Stimulated activated CD8-positive, alpha-beta memory T cell treated with anti-CD3 and anti-CD28 coated beads, Interleukin-2, amount 100 ng/mL, for 1 hour (primary cell): ENCODE measurements at places on chromosomes 3 and 15.

- DNase-seq: no peak
These were observed 12.5 kb downstream of the CHDH start for GRCh38 chr3:53833700-53834099.

- no peak for DNase-seq
These were observed 15.7 kb upstream of the ARPIN start for GRCh38 chr15:89928421-89928820.

- no peak for DNase-seq
These were observed 3.3 kb downstream of the CRYGS start for GRCh38 chr3:186540835-186541226.

DNA sequence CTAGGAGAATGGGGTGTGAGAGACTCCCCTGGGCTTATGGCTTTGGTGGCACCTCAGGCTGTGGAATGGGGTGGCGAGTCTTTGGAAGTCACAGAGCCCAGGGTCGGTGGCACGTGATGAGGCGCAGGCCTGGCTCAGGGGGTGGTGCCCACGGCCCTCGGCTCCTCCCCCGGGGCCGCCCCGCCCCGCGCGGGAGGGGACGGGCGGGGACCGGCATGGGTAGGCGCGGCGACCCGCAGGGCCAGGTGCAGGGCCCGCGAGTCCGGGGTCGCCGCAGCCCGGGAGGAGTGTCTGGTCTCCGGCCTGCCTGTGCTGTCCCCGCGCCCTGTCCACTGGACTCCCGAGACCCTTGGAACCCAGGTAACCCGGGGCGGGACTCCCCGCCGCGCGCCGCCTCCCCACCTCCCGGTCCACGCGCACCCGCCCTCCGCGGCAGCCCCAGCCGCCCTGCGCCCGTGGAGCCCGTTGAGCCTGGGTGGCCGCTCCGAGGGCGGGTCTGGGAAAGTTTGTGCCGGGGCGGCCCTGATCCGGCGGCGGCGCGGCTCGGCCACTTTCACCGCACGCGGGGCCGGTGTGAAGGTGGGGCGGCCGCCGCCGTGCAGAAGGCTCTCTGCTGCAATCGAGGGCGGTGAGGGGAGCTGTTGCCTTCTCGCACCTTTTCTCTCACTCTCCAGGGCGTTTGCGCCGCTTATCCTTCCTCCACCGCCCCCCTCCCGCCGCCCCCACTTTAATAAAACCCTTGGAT lies at the start of gene PAQR5:
TSS of gene PAQR5 (plus strand) at position 216 of the 745 bp plus-strand sequence. CDS start 61,169 bp downstream, outside the sequence.
- no peak for DNase-seq

- no peak for DNase-seq
These were observed 90.5 kb upstream of the MYRIP start for GRCh38 chr3:39718674-39719595.

DNA sequence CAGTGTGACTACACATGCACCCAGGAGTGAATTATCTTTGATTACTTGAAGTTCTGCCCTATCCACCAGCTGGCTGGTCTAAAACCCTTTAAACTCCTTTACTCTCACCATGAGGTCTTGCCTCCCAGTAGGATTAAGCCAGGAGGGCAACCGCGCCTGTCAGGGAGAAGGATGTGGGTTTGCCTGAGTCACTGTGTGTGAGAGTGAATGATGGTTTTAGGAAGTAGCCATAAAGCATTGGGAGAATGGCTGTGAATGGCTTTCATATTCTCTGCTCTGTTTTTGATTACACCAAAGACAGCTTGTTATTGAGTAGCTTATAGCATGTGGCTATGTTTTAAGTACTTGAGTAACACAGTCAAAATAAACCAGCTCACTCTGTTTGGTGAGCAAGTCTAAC lies 637.7 kb upstream of the TBL1XR1 start:
- no peak for DNase-seq

GRCh38 chr15:79436037-79436780 lies 4.1 kb downstream of the MINAR1 start:
- DNase-seq: no peak
